ENCODE measurements at places on chromosomes 7 and 10.
A peak's percentile ranks its signal among the peaks of the same experiment; 100 is the strongest.

- peak; percentile 37 for DNase-seq
These were observed 91.5 kb downstream of the ARID5B start for GRCh38 chr10:61992671-61993668.

DNA sequence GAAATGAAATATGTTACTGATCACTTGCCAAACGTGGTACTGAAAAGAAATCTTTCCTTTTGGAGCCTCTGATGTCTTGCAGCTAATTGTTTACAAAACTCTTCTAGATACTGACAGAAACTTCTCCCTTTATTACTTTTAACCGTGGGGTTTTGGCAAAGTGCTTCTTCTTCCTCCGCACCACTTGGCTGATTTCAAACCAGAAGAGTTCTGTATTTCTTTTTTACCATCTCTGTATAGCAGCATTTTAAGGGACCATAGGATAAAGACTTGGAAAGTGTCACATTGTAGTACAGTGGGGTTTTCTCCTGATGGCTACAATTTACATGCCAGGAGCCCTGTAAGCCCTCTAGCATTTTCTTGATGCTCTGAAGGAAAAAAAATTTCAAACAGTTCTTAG is 21.9 kb upstream of the CREB5 start:
- no peak for DNase-seq

- no peak for DNase-seq
These were observed 408.6 kb upstream of the PFKP start for GRCh38 chr10:2658780-2659179.

GRCh38 chr7:66837007-66837406 is 84.0 kb upstream of the TMEM248 start:
- DNase-seq: peak; percentile 26

GRCh38 chr7:86963599-86964230 is 95.7 kb downstream of the ELAPOR2 start:
- no peak for DNase-seq

- no peak for DNase-seq
These were observed 49.3 kb downstream of the COL28A1 start for GRCh38 chr7:7486362-7486761.

DNA sequence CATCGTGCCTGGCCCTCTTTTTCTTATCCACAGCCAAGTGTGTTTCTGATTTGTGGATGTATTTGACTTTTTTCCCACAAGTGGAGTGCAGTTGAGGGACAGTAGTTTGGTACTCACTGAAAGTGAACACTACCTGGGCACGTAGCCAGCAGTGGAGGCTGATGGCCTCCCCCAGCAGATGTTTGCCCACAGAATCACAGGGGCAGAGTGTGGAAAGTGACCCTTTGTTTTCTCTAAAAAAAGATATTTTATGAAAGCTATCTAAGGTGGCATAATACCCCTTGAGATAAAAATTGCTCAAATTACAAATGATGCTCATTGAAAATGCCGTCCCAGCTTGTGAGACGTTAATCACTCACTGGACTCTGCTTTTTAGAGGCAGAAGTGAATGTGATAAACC is 29.1 kb downstream of the WDR37 start:
- DNase-seq: no peak

DNA sequence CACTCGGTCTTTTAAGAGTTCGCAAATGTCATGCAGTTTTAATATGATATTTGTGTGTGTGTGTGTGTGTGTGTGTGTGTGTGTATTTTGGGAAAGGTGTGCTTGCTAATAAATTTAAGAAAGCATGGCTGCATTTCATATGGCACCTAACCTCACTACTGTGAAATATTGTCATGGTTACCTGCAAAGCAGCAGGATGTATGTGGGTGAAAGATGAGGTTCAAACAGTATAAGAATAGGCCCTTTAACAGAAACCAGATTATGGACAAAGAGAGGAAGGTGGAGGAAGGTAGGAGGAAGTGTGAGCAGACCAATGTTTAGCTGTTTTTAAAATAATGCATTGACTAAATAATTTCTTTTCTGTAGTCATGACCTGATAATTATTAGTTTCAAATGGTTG is 73.5 kb upstream of the CACNA2D1 start:
- no peak for DNase-seq

DNA sequence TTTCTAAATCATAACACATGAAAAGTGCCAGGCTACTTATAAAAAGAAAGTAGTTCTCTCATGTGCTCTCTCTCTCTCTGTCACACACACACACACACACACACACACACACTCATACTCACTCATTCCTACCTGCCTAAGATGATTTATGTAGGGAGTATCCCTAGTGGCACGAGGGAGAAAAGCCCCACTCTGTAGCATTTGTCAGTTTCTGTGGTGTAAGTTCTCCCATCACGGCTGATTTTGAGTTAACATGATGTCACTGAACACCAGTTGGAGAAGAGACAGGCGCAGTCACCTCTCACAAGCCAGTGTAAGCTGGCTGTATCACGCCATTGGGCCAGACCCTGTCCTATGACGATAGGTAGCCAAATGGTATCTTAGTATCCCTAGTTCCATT is 395.4 kb downstream of the SFMBT2 start:
- no peak for DNase-seq

- DNase-seq: no peak
These were observed 51.9 kb downstream of the DENND11 start for GRCh38 chr7:141649865-141650634.

DNA sequence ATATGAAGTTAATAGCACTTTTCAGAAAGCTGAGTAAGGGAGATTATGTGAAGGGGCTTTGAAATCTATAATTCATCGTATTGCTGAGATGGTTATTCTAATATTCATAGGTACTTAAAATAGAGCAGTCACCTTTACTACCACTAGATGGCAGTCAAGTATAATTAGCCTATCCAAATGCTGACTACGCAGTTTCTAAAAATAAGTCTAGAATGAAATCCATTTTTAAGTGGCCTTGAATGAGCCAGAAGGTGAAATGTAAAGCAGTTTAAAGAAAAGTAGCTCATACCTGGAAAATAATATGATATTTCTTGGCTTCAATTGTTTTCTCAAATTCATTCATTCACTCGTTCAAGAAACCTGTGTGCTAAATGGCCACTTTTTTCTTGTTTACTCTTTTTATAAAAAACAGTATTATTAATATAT is 1277.1 kb downstream of the GATA3 start:
- DNase-seq: no peak

DNA sequence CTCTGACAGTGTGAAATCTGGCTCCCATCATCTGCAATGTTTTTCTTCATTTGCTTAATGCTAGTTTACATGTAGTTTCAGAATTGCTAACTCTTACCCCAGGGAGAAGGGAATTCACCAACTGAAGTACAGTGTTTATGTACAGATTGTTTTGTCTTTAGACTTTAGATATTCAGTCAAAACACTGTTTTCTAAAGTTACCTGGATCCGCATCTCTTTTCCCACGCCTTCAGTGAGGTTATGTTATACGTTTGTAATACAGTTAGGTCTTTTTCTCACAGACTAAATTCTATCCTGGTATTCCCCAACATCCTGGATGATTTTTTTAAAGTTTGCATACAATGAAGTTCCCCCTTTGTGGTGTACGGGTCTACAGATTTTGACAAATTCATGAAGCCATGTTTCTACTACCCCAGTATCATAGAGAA is 3.2 kb upstream of the LYZL1 start:
- no peak for DNase-seq

DNA sequence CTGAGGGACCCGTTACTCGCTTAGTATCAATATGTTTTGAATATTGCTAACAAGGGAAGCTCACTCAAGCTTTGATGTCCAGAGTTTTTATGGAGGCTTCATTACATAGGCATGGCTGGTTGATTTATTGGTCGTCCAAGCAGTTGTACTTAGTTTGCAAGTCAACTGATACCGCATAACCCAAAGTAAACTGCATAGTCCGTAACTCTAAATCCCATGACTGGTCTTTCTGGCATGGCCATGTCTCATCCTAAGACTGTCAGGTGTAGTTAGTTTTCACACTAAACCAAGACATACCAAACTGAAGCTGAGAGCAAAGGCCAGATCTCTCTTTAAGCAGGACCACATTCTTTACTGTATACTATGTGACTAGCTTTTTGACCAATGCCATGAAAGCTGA is 397.9 kb downstream of the TFEC start:
- DNase-seq: no peak

- DNase-seq: peak; percentile 89
These were observed at the start of gene ZDHHC4 for GRCh38 chr7:6577369-6578113. ZDHHC4 (plus strand) TSS chr7:6577454; CDS start chr7:6580562, 3,108 bp downstream.

- DNase-seq: no peak
These were observed 90.8 kb downstream of the PRLHR start for GRCh38 chr10:118504467-118505205.

- no peak for DNase-seq
These were observed 92.3 kb downstream of the TNS3 start for GRCh38 chr7:47489624-47490023.

- no peak for DNase-seq
These were observed 12.7 kb downstream of the IKZF1 start for GRCh38 chr7:50317221-50317678.

DNA sequence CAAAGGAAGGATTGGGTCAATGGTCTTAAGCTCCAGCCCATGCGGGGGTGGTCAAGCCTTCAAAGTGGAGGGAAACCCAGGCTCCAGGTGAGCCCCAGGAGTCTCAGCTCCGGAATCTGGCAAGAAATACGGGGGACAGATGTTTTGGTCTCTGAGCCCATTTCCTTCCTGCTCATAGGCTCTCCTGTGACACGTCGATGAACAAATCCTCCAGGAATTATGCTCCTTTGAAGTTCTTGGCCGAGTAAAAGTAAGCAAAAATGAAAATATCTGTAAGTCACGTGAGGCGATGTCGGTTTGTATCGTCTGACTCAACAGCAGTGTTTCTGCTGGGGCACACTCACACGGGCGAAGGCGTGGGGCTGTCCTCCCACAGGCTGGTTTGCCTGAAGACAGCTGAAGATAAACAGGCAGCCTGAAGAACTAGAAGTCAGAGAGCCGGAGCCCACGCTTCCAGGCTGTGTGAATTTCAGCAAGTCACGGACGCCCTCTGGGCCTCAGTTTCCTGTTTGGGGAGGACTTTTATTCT is 52.6 kb upstream of the SMNDC1 start:
- peak; percentile 73 for DNase-seq

DNA sequence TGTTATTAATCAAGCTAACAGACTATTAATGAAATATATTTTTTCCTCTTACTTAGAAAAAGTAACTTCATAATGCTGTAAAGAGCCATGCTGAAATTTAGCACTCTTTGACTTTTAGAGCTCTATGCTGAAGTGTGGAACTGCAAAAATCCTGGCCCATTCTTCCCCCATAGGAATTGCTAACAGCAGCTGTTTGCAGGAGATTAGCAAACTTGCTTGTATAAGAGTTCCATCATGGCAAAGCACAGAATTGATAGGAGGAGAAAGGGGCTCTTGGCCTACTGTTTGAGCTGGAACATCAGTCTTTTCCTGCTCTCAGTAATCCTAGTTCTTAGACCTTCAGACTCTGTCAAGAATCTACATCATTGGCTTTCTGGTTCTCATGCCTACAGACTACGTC is 18.3 kb upstream of the GNAT3 start:
- no peak for DNase-seq

DNA sequence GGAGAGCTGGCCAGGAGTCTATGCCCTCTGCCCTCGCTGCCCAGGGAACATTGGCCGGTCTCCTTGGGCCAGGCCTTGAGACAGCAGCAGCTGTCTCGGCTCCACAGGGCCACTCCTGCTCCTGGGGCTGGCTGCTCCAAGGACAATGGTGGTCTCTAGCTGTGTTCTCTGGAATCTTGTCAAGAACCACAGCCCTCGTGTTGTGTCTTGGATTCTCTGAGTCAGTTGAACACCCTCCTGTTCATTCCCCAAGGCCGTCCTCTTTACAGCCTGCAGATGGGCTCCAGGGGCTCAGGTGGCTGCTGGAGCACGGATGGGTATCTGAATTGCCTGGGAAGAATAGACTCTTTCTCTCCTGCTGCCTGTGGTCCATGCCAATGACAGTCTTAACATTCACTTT is 511.1 kb downstream of the GLRX3 start:
- DNase-seq: no peak

Data from stimulated activated CD4-positive, alpha-beta T cell treated with anti-CD3 and anti-CD28 coated beads, Interleukin-4, amount 100 ng/mL, for 1 hour (primary cell).